ENCODE measurements at places on chromosomes 6 and 20. TPM values are rescaled to one million over a fixed set of nuclear protein-coding genes. Genes with fewer than 3 reads are reported as not detected.

The ZNF165 gene
- total RNA-seq: 0.39 TPM

The BPI gene
- total RNA-seq: not detected

The KIAA1755 gene
- not detected for total RNA-seq

GRCh38 chr6:153816366-153816765 is 222.7 kb upstream of the OPRM1 start:
- no peak for DNase-seq

- DNase-seq: no peak
Measured at GRCh38 chr20:32052090-32052777, at the start of gene HCK. HCK (plus strand) TSS chr20:32052242.

DNA sequence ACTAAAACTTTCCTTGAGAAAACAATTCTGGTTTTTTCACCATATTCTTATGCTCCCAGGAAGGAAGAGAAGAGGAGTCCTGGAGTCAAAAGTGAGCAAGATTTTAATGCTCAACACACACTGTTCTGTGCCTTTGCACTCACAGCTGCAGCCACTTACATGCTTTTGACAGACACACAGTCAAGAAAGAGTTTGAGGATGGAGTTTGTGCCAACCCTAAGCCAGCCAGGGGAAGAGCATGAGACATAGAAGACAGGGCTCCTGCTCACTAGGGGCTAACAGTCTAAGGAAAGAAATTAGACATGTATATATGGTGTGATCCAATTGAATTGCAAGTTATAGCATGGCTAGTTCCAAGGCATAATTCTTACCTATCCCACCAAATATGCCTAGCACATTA is 37.1 kb upstream of the IL17A start:
- DNase-seq: no peak

DNA sequence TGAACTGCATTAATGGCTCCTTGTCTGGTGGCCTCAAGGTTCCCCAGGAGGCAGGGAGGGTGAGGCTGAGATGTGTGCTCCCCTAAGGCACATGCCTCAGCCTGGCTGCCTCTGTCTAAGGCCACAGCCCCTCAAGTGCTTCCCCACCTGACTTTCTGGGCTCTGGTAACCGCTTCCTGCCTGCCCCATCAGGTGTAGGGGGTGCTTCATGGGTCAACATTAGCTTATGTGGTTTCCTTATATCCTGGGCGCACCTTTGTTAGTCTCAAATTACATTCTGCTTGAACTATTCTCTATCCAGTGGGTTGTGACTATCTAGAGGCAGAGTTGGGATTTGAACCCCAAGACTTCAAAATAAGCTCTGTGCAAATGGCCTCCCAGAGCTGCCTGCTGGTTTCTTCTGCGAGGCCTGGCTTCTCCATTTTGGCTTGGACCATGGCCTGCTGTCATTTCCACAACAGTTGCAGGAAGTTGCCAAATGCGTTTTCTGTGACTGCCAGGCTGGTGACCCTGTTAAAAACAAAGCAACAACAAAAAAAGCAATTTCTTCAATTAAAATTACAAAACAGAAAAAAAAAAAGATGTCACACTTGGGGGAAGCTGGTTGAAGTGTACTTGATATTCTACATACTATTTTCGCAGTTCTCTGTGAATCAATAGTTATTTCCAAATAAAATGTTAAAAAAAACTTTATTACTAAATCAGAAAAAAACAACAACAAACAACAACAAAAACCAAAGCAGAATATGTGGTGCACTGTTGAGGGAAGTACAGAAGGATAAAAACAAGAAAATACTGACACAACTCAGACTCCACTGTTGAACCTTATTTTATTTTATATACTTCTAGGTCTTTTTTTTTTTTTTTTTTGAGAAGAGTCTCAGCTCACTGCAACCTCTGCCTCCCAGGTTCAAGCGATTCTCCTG is 20.0 kb upstream of the ZNFX1 start:
- no peak for DNase-seq

DNA sequence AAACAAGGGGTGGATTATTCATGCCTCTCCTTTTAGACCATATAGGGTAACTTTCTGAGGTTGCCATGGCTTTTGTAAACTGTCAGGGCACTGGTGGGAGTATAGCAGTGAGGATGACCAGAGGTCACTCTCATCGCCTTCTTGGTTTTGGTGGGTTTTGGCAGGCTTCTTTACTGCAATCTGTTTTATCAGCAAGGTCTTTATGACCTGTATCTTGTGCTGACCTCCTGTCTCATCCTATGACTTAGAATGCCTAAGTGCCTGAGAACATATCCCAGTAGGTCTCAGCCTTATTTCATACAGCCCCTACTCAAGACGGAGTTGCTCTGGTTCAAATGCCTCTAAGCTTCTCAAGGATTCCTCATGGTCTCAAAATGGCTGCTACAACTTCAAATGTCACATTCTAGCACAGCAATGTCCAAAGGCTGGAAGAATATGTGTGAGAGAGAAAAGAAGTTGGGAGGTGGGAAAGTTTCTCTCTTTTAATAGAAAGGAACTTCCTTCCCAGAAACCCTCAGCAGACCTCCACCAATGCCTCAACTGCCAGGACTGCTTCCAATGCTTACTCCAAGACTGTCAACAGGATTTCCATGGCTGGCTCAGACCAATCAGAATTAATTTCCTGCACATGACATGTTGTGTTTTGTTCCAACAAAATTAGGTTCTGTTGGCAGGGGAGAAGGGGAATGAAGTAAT is 46.6 kb upstream of the SLC9A8 start:
- DNase-seq: no peak

DNA sequence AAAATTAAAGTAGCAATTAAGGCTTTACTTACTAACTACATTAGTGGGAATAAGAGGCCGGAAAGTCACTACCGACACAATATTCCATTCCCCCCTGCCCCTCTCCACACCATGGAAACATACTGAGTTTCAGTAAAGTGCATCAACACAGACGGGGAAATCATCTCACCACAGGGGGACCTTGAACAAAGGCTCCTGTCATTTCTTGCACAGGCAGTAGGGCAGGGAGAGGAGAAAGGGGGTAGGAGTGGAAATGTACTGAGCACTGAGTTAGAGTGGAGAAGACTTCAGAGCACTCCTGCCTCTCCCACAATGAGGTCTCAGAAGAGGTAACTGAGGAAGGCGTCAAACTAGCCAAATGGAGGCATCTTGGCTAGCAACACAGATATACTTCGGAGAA is 1426.9 kb upstream of the EYS start:
- DNase-seq: no peak

DNA sequence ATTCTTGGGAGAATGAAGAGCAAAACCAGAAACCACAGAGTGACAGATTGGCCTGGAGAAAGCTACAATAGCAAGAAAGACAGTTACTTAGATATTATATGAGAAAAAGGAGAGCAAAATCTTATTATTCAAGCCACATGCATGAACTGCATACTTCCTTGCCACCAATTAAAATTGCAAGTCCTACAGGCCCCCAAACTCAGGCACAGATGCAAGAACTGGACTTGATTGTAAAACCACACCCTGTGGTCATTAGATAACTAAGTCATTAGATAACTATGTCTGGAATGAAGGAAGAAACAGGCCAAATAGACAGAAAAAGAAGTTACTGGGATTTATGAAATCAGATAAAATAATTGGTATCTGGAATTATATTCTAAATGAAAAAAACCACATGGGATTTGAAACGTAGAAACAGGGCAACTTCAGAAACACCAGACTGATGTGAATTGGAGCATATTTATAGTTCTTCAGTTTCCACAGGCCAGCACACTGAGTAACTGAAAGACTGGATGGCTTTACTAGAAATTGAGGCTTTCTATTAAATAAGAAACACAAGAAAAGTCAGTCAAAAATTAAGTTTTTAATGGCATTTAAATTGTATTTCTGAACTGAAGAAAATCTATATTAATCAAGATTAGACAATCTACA is 49.4 kb upstream of the CARMIL1 start:
- no peak for DNase-seq

GRCh38 chr6:137193256-137194070 is 20.0 kb upstream of the IL22RA2 start:
- no peak for DNase-seq

DNA sequence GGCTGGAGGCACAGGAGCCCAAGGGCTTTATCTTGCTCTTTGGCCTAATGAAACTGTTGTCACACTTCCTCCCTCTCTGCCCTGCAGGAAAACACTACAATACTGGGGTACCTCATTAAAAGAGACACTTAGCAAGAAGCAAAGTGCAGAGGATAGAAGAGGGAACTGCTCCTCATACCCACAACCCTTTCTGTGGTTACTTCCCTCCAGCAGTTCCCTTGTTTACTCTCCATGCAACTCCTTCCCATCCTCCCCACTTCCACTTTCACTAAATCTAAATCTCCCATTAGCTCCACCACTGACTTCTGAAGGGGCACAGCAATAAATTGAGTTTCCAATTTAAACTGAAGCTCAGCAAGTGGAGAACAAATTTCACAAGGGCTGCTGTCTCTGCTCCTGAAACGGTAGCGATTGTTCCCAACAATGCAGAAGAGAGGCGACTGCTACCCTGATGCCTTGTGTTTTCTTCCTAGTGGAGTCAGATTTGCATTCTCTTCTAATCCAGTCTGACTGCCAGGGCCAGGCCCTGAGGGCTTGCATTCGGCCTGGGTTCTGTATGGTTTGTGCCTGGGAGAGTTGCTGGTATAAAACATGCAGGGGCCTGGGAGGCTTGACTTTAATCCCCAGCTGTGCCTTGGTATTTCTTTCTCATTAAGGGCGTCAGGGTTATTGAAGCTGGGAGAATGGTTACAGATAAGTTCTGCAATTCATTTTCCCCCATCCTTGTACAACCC is 454.7 kb downstream of the TFAP2B start:
- no peak for DNase-seq
